ENCODE measurements at places on chromosomes 7 and 10.

GRCh38 chr7:6142871-6143380 lies 111.8 kb downstream of the ANKRD61 start:
- no peak for DNase-seq

DNA sequence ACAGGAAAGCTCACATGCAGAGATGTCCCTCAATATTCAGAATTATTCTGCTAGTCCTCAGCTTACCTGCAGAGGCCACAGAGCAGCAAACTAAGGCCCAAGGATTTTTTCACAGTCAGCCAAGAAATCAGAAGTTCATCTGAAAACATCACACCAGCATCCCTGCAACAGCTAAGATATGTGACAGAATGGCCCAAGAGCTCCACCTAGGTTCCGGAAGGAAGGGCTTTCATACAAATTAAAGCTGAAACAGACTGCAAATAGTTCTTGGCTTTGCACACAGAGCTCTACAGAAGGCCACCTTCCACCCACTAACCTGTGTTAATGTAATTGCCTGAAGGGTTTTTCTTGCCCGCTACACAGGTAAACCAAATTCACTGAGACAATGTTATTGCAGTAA lies 438.8 kb upstream of the C7orf33 start:
- no peak for DNase-seq

DNA sequence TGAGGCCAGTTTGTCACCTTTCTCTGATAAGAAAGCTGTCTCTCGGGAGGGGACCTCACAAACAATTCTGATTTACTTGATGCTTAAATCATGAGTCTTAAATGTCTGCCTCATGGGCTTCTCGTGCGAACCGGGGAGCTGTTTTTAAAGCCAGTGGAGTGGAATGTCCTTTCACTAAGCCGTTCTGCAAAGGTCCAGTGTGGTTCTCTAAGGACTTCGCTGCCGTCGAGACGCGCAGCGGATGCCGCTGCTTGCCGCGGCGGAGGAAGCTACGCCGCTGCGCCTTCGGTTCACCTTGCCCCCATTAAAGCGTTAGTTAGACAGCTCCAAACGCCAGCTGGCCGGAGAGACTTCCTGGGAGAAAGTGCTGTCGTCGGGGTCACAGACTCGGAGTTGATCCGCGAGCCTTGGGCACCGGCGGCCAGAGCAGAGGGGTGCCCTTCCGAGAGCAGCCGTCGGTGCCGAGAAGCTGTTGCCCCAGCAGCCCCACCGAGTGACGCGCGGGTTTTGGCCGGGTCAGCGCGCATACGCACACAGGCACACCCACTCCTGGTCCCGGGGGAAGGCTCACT lies 1.3 kb upstream of the HMX3 start:
- no peak for DNase-seq

GRCh38 chr7:3451701-3452100 lies 150.6 kb downstream of the SDK1 start:
- no peak for DNase-seq

- no peak for DNase-seq
These were observed 233.6 kb upstream of the PPP1R3A start for GRCh38 chr7:114152314-114152938.

DNA sequence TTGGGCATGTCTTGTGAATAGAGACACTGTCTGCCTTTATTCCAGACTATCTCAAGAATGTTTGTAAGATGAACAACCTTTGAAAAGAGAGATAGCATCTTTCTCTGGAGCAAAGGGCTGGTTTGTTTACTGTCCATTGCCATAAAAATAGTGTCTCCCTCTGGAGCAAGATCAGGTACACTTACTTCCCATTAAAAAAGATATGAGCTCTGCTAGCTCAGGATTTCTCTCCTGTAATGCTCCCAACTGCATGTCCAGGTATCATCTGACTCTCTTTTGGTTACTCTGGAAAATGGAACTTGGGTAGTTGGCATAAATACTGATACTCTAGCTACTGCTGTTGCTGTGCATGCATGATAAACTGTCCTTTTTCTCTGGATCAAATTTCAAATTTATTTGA lies 381.1 kb downstream of the TFEC start:
- no peak for DNase-seq

DNA sequence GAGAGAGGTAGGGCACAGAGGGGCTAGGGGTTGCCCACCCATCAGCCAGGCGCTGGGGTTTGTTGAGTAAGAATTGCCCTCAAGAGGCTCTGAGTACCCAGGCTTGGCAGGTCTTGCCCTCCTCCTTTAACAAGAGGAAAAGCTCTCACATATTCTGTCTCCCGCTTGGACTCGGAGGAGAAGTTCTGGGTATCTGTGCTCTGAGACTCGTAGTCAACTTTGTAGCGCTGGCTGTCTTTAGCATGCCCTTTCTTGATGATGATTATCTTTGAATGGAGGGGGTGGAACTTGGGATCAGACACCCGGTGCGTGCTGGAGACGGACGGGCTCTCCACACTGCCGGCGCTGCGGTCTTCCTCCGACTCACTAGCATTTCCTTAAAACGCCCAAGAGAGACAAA lies 4.0 kb downstream of the IGFBP3 start:
- no peak for DNase-seq

DNA sequence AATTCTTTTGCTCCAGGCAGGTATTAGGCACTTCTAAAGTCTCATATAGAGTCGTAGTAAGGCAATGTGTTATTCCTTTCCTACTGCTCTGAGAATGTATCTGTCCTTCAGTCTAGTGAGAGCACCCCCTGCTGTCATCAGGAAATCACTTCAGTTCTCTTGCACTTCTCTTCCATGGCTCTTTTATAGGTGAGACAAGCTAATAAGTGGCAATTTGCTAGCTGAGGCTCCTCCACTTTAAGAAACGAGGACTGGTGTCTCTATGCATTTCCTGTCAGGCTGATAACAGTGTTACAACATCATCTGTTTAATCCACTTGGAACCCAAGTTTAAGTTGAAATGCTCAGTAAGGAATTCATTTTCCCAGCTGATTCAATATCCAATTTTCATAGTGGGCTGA lies 350.6 kb downstream of the TFEC start:
- DNase-seq = no peak

- no peak for DNase-seq
These were observed 87.1 kb upstream of the CDC14C start for GRCh38 chr7:48837266-48837665.

- no peak for DNase-seq
These were observed 88.6 kb downstream of the ATXN7L1 start for GRCh38 chr7:105787793-105788192.

DNA sequence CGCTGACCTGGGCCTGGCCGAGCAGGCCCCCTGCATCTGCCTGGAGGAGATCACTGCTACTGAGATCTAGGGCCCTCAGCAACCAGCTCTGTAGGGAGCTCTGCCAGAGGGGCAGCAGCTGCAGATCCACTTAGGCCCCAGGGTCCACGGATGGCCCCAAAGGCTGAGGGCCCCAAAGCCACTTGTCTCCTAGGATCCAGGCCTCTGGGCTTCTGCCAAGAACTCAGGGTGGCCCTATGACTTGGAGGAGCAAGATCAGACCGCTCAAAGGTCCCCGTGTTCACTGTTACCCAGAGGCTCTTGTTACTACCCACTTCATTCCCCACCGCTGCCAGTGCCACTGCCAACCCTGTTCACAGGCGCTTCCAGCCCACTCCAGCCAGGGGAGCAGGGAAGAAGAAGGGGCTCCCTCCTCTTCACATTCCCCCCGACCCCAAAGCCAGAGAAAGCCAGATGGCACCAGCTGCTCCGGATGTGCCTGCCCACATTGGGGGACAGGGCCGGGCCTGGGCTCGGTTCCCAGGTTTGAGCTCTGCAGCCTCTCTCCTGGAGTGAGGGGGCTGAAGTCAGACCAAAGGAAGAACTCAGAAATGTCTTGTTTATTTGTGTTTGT lies 7.6 kb downstream of the LZTS2 start:
- no peak for DNase-seq

- DNase-seq = no peak
These were observed 69.0 kb downstream of the ZNF783 start for GRCh38 chr7:149330914-149331567.

DNA sequence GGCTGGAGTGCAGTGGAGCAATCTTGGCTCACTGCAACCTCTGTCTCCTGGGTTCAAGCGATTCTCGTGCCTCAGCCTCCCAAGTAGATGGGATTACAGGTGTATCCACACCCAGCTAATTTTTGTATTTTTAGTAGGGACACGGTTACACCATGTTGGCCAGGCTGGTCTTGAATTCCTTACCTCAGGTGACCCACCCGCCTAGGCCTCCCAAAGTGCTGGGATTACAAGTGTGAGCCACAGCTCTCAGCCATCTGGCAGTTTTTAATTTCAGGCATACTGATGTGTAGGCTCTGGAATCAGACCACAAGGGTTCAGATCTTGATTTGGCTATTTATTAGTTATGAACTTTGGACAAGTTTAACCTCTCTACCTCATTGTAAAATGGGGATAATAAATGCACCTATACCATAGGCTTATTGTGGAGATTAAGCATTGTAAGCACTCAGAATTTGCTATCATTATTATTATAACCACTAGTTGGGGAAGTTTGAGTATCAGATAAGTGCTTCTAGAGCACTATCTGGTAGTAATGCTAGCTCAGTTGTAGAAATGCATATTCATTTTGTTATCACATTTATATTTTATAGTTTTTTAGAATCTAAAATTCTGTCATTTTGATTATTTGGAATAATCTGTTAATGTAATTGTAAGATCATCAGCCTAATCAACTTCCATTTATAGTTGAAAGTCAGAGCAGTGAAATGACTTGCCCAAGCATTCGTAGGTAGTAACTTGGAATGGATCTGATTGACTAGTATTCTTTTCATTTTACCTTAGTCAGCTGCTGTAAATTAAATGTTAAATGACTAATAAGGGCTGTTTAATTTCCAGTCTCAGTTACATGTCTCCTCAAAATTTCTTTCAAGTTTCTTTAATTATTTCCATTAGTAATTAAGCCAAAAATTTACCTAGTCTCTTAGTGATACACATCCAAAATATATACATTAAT lies 22.5 kb downstream of the KMT2E start:
- DNase-seq = no peak

All from skeletal muscle cell (primary cell).